H54 (cell line): ENCODE measurements at places on chromosomes 5 and 9.

GRCh38 chr9:16387382-16387781, 483.1 kb downstream of the BNC2 start:
- DNase-seq: no peak

- DNase-seq: no peak
Observed at GRCh38 chr5:33462456-33462855, 21.7 kb downstream of the TARS1 start.

DNA sequence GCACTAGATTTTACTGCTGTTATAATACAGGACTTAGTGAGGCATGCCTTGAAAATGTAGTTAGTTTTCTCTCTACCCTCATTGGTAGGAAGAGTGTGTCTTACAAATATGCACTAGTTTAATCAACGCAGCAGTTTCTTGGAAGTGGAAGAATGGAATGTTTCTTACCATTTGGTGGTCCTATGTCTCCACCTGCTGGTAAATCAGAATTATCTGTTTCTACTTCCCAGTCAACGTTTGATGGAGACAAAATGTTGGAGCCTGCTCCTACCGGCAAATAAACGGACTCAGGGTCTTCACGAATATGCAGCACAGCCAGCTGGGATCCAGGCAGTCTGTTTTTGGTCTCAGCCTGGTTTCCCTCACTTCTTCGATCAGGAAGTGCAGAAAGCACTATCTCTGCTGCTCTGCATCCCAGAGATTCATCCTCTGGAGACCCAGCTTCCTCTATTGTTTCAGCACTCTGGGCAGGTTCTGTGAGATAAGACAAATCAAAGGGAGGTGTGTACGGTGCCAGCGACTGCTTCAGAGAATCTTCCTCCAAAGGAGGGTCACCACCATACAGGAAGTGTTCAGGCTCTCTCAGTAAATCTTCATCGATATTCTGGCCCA, 59.5 kb upstream of the PCA3 start:
- DNase-seq: peak; percentile 63

- DNase-seq: no peak
Observed at GRCh38 chr9:111804636-111805035, 9.9 kb upstream of the SHOC1 start.

GRCh38 chr9:100669968-100670367, 92.1 kb downstream of the CAVIN4 start:
- DNase-seq: no peak

DNA sequence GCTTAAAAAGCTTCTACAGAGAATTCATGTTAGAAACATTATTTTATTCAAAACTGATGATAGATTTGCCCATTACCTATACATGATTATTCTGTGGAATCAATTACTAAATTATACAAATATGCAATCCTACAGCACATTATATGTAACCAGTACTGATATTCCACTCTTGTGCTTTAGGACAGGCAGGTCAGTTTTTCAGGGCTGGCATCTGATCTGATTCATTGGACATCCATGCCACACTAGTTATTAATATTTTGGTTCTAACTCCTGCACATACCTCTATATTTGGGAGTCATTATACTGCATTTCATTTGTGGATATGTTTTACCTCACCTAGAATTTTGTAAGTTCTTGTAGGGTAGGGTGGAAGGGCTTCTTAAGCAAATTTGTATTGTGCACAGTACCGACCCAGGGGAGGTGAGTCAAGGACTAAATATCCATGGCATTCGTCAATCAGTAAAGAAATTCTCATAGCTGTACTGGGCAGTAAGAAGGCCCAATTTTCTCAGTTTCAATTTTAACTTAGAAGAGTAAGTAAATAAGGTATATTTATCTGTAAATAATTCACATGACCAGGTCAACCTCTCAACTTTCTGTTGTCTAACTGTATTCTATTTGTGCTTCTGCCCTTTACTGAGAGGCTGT, 33.5 kb downstream of the ELOVL7 start:
- peak; percentile 15 for DNase-seq

DNA sequence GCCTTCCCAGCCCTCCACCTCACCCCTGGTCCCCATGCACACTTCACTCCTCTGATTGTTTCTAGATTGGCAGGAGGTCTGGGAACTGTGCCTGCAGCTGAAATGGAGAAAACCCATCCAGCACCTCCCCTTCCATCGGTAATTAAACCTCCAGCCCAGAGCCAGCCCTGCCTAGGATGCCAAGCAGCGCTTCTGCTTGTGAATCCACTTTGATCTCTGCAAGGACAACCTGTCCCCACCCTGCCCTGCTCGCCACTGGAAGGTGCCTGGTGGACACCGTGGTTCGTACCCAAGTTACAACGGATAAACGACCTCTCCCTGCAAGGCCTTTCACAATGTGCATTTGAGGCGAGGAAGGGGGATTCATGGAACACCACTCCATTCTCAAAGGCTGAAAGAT, 50.6 kb downstream of the IRX2 start:
- no peak for DNase-seq

DNA sequence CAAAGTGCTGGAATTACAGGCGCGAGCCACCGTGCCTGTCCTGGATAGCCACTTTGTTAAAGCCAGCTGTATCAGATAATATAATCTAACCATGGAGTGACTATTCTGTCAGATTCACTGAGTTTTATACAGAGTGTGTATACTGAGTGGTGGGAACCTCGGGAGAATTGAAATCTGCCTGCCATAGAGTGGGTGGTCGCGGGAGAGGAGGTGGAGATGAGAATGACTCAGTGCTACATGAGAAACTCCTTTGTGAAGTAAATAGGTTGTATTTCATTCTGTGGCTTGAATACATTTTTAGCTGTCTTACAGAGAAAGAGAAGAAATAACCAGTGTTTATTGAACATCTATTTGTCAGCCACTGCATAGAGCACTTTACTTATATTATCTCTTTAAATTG, 26.4 kb downstream of the ATP6V0E1 start:
- DNase-seq: no peak

GRCh38 chr5:180135967-180136629, 64.5 kb upstream of the RNF130 start:
- no peak for DNase-seq

- no peak for DNase-seq
Observed at GRCh38 chr5:42745856-42746255, 10.8 kb upstream of the CCDC152 start.

- no peak for DNase-seq
Observed at GRCh38 chr9:90394871-90395270, 247.8 kb downstream of the DIRAS2 start.

GRCh38 chr9:12954441-12954840, 179.6 kb downstream of the LURAP1L start:
- no peak for DNase-seq

DNA sequence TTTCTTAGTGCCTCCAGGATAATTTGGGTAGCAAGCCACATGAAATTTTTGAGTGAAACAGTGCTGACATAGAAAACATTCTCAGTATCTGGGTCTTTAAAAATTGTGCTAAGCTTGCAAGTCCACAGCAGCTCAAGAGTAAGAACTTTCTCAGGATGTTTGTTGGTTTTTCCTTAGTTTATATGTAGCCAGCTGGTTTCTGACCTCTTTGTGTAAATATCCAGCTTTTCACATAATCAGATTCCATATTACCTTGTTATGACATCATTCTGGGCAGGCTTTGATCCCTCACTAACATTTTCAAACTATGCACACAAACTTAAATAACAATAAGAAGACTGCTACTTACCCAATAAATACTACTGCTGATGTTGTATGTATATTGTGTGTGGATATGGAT, 82.9 kb upstream of the VCAN start:
- DNase-seq: no peak

- peak; percentile 42 for DNase-seq
Observed at GRCh38 chr5:175743676-175744210, 85.9 kb downstream of the HRH2 start.

DNA sequence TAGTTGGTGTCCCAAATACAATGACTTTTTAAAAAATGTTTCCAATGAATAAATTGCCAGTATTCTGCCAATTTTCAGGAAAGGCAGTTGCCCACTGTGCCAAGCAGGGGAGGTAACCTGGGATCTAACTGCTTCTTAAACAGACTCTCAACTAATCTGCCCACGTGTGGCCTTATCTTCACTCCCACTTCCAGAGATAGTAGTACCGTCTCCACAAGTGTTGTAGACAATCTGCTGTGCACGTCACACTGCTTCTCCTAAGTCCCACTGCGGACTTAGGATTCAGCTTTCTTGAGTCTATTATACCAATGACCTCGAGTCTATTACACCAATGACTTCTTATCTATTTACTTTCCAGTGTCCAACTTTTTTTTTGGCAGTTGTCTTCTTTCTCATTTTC, 21.2 kb downstream of the POU4F3 start:
- no peak for DNase-seq

GRCh38 chr5:131379723-131380122, 115.9 kb downstream of the CDC42SE2 start:
- DNase-seq: peak; percentile 14

DNA sequence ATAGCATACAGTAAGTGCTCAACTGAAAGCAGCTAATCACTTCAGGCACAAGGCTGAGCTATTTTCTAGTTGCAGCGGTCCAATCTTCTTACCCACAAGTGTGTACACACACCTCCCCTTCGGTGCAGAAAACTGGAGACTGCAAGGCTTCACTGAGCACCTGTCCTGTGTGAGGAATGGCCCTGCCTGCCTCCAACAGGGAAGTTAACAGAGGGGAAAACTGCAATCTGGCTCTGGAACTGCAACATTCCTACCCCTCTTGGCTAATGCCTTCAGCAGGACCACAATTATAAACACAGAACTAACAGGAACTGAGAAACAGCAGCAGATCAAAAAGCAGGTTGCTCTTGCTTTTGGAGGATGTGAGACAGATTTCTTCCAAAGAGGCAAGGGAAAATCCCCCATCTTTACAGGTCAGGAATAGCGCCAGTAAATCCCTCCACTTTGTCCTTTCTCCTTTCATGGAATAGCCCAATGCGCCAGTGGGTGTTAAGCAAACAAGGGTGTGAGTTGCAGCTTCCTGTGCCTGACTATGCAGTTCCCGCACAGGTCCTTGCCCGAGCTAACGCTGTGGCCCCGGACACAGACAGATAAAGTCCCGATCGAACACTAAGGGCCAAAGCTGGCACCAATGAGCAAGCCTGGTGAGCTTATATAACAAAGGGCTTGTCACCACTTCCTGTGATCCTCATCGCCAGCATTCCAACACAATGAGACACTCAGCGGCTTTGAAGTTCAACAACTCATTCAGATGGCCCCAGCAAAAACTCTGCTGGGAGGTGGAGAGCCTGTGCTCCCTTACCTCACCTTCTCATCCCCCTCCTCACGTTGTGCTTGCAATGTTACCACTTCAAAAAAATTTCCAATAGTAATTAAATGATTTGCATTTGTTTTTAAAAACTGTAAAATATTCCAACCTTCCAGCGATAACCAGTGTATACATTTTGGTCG, 21.5 kb downstream of the SHB start:
- peak; percentile 65 for DNase-seq

DNA sequence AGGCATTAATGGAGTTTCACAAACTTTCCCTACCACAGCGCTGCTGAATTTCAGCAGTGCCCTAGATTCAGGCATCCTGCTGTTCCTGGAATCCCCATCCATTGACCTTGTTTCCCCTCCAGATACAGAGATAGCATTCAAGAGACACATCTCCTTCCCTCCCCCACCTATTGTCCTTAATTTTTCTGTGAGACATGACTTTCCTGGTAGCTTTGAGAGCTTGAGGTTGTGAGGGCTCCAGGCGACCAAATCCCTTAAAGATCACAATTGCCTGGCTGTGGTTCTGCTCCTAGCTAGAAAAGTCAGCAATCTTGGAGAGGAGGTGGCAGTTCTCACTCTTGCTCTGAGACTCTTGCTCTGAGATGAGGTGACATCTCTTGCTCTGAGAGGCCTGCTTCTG, 48.0 kb downstream of the PRR16 start:
- no peak for DNase-seq

- DNase-seq: no peak
Observed at GRCh38 chr9:131848570-131849160, 108.8 kb upstream of the RAPGEF1 start.

- no peak for DNase-seq
Observed at GRCh38 chr5:50441493-50441955, 436 bp upstream of the EMB start.
